ENCODE measurements at places on chromosomes 16 and 17.

DNA sequence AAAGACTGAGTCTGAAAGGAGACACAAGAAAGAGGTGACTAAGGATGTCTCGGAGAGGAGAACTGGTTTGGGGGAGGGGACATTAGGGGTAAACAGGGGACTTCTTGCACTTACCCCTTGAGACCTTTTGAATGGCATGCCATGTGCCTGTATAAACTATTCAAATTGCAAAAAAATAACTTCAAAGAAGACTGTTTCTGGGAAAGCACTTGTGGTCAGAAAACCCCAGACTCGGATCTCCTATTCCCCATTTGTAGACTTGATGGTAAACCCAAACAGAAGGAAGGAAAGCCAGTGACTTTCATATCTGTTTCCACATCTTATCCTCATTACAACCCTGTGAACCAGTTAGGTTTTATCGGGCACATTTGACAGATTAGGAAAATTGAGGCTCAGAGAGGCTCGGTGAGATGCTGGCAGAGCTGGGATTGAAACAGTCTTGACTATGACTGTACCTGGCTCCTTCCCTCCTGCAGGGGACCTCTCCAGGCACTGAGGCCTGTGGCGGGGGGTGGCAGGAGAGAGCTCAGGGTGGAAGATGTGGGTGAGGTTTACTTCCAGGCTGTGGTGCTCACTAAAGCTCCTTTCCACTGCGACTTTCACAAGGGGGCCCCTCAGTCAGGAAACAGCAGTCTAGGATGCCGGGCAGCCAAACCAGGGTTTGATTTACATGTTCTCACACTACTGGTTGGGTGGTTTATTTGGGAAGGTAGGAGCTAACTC is 30.5 kb upstream of the PLCG2 start:
- no peak for DNase-seq

GRCh38 chr17:76501827-76502307 is 644 bp upstream of the RHBDF2 start:
- no peak for DNase-seq

- no peak for DNase-seq
These were observed 32.8 kb downstream of the NETO2 start for GRCh38 chr16:47110939-47111338.

DNA sequence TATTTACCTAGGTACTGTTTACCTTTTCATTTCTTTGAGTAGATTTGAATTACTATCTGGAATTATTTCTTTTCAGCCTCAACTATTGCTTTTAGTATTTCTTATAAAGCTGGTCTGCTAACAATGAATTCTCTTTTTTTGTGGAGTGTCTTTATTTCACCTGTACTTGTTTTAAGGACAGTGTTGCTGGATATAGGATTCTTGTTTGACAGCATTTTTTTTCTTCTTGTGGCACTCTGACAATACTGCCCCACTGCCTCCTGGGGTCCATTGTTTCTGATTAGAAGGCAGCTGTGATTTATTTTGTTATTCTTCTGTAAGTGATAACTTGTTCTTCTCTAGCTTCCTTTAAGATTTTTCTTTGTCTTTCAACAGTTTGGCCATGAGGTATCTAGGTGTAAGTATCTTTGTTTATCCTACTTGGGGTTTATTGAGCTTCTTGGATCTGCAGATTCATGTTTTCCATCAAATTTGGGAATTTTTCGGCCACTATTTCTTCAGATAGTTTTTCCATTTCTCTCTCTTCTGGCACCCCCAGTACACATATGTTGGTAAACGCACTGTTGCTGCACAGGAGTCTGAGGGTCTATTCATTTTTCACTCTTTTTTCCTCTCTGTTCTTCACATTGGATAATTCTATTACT is 130.4 kb downstream of the AATF start:
- DNase-seq = no peak

DNA sequence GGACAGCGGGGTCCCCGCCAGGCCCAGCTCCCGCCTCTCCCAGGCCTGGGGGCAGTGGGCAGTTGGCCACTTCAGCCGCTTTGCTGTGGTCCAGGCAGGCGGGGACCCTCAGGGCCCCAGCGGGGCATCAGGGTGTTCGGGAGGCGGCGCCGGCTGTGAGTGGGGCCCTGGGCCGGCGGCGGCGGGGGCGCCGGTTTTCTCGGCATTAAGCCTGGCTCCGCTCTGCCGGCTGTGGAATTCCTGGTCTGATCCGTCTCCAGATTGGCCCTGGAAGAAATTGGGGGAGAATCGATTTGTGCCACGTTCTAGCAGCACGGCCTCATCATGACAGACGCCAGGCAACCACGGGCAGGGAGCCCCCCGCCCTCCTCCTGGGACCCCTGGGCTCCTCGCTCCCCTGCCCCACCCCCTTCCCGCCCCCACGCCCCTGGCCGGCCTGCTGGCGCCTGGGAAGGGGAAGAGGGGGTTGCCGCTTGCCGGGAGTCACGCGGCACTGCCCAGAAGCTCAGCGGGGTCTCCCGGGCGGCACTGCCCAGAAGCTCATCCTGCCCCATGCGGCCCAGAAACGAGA is 28.6 kb upstream of the SSTR5 start:
- DNase-seq = no peak

GRCh38 chr16:495127-495748 is 32.3 kb upstream of the CAPN15 start:
- DNase-seq = no peak

- no peak for DNase-seq
These were observed 118.2 kb upstream of the SMURF2 start for GRCh38 chr17:64780096-64781013.

GRCh38 chr16:26031286-26031685 is 339.5 kb downstream of the HS3ST4 start:
- DNase-seq = no peak

GRCh38 chr16:81945665-81946064 is 65.6 kb downstream of the SDR42E1 start:
- DNase-seq = no peak

DNA sequence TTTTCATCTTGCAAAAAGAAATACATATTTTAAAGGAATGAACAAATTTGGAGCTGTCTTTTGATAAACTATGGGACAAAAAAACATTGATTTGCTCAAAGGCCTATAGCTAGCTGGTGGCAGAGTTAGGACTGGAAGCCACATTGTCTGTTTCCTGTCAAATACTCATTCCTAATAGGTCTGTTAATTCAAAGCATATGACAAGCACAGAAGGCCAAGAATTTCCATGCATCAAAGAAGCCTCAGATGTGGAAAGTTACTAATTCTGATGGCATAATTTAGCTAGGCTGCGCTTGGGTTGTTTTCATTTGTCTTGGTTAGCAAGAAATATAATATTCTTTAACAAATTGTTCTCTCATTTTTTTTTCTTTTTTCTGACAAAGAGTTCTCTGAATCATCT is 98.0 kb downstream of the CDK5R1 start:
- no peak for DNase-seq

DNA sequence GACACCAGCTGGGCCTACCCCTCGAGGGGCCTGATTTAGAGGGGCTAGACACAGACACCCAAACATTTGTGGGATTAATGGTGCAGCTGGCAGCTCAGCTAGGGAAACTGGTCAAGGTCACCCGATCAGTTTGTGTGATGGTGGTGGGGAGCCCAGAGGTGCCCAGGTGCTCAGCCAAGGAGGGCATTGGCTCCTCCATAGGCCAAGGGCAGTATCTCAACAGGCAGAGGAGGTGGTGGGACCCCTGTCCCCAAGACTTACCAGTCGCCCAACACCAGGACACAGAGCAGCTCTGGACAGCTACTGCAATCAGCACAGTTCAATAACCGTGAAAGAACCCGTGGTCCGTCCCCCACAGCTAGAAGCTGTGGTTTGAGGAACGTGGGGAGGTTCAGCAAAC is 120.9 kb downstream of the C16orf78 start:
- DNase-seq = no peak

DNA sequence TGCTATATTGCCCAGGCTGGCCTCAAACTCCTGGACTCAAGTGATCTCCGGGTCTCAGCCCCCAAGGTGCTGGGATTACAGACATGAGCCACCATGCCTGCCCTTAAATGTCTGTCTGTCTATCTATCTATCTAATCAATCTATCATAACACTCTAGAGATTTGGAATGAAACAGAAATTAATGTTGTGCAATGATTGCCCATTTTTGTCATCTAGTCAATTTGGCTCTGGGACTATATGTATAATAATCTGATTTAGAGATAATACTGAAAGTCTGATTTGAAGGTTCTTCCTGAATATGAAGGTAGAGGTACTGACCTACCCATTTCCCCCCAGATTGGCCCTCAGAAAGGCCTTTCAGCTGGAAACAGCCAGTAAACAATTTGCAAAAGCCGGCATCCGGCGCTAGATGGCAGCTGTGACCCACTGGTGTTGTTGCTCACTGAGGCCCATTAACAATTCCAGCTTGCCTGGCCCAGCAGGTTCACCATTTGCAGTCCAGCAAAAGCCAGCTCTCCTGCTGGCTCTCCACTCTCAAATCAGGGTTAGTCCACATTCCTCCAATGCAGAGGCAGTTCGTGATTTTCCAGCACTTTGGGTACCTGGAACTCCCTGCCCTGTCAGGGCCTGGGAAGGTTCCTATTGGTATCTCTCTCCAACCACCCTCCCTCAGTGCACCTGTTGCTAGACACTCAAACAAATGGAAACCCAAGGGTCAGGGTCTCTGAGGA is 22.9 kb upstream of the C16orf87 start:
- DNase-seq = peak; percentile 4

- DNase-seq = no peak
These were observed 51.3 kb downstream of the CCDC42 start for GRCh38 chr17:8693328-8693727.

GRCh38 chr16:5003211-5003610 is 30.5 kb downstream of the NAGPA start:
- no peak for DNase-seq

DNA sequence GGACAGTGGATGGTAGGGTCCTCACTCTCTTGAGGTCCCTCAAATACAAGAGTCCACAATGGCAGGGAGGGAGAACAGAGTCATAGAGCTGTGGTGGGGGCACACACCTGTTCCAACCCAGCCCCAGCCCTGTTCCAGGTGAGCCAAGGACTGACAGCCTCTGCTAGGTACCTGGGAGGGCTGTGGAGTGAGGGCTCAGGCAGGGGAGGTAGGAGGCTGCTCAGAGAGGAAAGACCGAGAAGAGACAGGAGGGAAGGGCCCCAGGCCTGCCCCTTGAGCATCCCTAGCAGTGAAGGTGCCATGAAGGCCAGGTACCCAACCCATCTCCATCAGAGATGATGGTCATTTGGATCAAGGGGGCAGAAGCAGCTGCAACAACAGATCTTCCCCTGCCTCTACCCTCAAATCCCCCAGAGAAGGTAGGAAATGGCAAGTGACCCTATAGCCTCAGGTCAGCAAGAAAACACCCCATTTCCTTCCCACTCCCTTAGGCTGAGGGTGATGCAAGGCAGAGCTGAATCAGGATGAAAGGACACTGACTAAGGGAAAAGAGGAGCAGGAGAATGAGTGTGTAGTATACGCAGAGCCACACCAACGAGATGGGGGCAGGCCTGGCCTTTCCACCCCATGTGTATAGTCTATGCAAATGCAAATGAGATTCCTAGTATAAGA is 28.6 kb downstream of the CD300LG start:
- DNase-seq = no peak

DNA sequence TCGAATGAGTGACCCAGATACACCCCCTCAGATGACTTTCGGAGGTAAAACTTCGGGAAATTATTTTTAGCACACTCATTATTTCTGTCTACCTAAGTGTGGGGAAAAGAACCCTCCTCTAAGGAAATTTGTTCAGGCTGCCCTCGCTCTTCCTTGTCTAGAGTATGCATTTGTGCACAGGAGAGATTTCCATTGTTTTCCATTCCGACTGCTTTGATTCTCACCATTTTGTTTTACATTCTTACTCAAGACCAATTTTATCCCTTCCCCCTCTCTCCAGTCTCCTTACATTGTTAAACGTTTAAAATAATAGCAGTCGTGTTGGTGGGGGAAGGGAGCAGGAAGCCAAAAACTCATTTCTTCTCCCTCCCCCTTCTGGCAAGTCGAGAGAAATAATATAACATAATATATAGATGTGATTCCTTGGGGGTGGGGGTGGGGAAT is 1.5 kb upstream of the CHD3 start:
- DNase-seq = no peak

DNA sequence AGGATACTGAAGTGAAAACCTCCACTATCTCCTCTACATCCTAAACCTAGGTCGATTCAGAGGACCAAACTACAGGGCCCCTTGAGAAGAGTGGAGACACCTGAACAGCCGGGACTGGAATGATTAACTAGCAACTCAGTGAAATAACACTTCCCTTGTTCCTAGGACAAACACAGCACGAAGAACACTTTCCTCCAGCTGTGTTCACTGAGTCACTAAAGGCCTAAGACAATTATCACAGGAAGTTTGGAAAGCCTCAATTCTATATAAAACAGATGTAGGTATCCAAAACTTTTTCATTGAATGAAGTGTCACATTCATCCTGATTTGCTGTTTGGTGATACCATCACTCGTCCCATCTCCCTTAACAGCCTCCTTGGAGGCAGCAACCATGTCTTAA is 15.5 kb upstream of the CUEDC1 start:
- no peak for DNase-seq

DNA sequence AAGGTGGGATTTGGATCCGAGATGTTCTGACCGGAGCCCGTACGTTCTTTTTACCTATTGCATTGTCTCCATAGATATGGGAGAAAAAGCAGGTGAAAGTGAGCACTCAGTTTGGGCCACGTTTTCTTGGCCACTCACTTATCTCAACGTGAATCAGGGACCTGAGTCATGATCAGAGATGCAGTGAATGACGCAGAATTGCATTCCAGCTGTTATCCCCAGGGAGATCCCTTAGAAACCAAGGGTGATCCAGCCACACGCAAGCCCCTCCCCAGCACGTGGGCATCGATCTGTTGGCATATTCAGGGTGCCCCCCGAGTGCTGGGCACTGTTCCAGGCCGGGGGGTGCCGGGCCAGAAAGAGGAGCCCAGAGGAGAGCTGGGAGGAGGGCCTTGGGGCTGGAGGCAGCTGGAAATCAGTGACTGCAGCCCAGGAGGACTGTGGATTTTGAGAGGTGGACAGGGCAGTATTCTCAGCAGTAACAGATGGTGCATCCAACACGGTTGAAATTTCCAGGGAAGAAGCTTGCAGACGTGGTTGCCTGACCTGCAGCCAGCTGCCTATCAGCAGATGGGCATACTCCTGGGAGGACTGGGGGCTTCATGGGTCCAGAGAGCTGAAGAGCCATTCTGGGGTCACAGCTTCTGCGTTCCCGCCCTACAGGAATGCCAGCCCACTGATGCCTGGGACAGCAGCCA is 87.2 kb upstream of the CACNG5 start:
- DNase-seq = no peak

GRCh38 chr17:9050801-9051401 is 29.6 kb downstream of the NTN1 start:
- DNase-seq = no peak

DNA sequence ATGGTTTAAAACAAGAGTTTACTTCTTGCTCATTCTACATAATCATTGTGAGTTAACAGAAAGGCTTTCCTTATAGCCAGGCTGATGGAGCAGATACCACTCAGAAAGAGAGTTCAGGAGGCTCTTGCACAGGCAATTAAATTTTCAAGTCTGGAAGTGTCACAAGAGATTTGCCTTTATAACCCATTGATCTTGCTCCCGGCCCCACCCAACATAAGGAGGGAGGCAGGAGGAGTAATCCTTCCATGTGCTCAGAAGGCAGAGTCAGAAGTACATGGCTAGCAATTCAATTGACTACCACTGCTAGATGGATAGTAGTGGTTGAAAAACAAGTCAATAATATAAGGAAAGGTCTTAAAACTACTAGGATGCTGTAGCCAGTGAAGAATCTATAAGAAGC is 346.3 kb upstream of the CDH11 start:
- no peak for DNase-seq

GRCh38 chr17:62923258-62924150 is 42.5 kb upstream of the TANC2 start:
- no peak for DNase-seq

GRCh38 chr16:19309178-19309577 is 23.6 kb downstream of the CLEC19A start:
- DNase-seq = no peak

- DNase-seq = no peak
These were observed 7.3 kb downstream of the GNA13 start for GRCh38 chr17:65049085-65049756.

All from esophagus squamous epithelium (tissue), 5 donors.